ENCODE measurements at places on chromosomes 11 and 22. TPM values are rescaled to one million over a fixed set of nuclear protein-coding genes. Genes with fewer than 3 reads are reported as not detected.

The HTATIP2 gene
- total RNA-seq, result 45.9 TPM

The RIMBP3B gene
- total RNA-seq, result under 0.01 TPM

The TMEM126B gene
- 26.9 TPM for total RNA-seq

The XRRA1 gene
- total RNA-seq, result 11.7 TPM

The APOL3 gene
- 26.5 TPM for total RNA-seq

The PVALB gene
- total RNA-seq, result not detected

The TMEM45B gene
- total RNA-seq, result not detected

The OR8A1 gene
- not detected for total RNA-seq

The MCHR1 gene
- total RNA-seq, result 0.63 TPM

The ST14 gene
- total RNA-seq, result 0.09 TPM

The RAG1 gene
- total RNA-seq, result 0.43 TPM

The OR51B5 gene
- total RNA-seq, result 0.26 TPM

The C11orf68 gene
- 18.6 TPM for total RNA-seq

The MAPK8IP2 gene
- 0.32 TPM for total RNA-seq

The TRMU gene
- 27.6 TPM for total RNA-seq

The ANO5 gene
- total RNA-seq, result not detected

The CABP7 gene
- total RNA-seq, result not detected

The LIF gene
- 12.8 TPM for total RNA-seq

The PPME1 gene
- total RNA-seq, result 31.7 TPM

The IL18 gene
- 0.32 TPM for total RNA-seq

The C1QTNF5 gene
- 6.9 TPM for total RNA-seq

The UBQLNL gene
- total RNA-seq, result 0.17 TPM

The OR52E8 gene
- total RNA-seq, result not detected

The KIRREL3 gene
- total RNA-seq, result 0.60 TPM

The FGF4 gene
- not detected for total RNA-seq

The APOBEC3H gene
- 0.34 TPM for total RNA-seq

The MS4A6A gene
- not detected for total RNA-seq

The CPT1B gene
- total RNA-seq, result 4.4 TPM

The PATE2 gene
- total RNA-seq, result not detected

The RTN4R gene
- total RNA-seq, result 0.32 TPM

The HORMAD2 gene
- not detected for total RNA-seq

The ARHGAP42 gene
- total RNA-seq, result 3.9 TPM

The BCO2 gene
- 0.86 TPM for total RNA-seq

The AP5B1 gene
- total RNA-seq, result 2.6 TPM

The TPBGL gene
- not detected for total RNA-seq

The NLRP14 gene
- 0.09 TPM for total RNA-seq

The IRAG1 gene
- 6.8 TPM for total RNA-seq

The TRPC6 gene
- 0.16 TPM for total RNA-seq

The TSSC4 gene
- 64.0 TPM for total RNA-seq

The PIK3IP1 gene
- 37.4 TPM for total RNA-seq

The SMIM35 gene
- not detected for total RNA-seq

The ACRV1 gene
- total RNA-seq, result not detected

The DSCAML1 gene
- under 0.01 TPM for total RNA-seq

The MMP7 gene
- not detected for total RNA-seq

The ARHGEF17 gene
- 21.9 TPM for total RNA-seq

The FAT3 gene
- total RNA-seq, result under 0.01 TPM

The ALKBH3 gene
- total RNA-seq, result 36.7 TPM

The GAB4 gene
- total RNA-seq, result not detected

The MISFA gene
- 0.95 TPM for total RNA-seq

The SYCE3 gene
- total RNA-seq, result 0.94 TPM

The APOA5 gene
- total RNA-seq, result not detected

The GCAT gene
- 24.3 TPM for total RNA-seq

The BACE1-AS gene
- total RNA-seq, result 2.6 TPM

The SCGB1A1 gene
- total RNA-seq, result not detected

The TMPRSS13 gene
- total RNA-seq, result not detected

The RIBC2 gene
- 0.32 TPM for total RNA-seq

The OR8H2 gene
- total RNA-seq, result not detected

All from bronchial smooth muscle cell (primary cell).